ENCODE measurements at places on chromosomes 6 and 20.

DNA sequence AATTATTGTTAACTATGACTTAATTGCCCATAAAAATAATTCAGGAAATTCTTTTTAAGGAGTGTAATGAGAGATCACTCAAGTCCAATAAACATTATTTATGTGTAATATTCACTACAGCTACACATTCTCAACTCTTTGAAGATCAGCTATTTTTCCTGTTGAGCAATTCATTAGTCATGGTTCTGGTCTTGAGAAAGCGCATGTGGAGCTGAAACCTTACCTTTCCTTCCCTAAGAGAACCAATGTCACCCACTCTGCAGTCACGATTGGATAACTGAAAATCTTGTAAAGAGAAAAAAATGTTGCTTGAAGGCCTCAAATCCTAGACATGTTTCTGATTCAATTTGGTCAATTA is 736.9 kb upstream of the MARCKS start:
- DNase-seq, result no peak

GRCh38 chr6:125004198-125004597 is 42.0 kb downstream of the RNF217 start:
- no peak for DNase-seq

DNA sequence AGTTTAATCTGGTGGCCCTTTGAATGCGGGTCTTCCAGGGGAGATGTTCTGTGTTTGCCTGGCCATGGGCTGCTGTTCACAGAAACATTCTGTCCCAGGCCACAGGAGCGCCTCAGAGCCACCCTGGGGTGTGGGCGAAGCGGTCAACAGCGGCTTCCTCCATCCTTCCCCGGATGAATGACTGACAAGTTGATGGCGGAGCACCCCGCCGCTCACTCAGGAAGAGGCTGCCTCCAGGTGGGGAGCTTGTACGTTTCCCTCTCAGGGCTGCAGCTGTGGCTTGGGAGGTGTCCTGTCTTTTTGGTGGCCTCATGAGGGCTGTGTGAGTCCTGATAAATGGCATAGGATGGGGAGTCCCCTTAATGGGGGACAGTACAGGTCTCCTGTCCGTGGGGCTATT is 178.4 kb downstream of the NRN1 start:
- DNase-seq, result no peak

DNA sequence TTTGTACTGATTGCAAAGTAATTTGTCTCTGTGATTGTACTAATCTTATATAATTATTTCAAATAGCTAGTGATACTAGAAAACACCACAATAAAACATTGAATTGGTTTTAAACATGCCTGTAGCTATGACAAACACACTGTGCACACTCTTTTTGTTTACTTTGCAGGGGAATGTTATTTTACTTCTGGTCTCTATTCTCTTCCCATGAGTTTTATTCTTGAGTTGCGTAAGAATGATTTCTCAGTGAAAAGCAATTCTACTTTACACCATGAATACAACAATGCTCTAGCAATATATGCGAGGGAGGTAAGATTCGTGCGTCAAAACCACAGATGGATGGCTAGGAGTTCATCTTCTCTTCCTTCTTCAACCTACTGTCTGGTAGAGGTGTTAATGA is 68.4 kb upstream of the PHACTR1 start:
- DNase-seq, result no peak

- DNase-seq, result no peak
Measured at GRCh38 chr6:120447605-120448004, 886.7 kb downstream of the TBC1D32 start.

- no peak for DNase-seq
Measured at GRCh38 chr20:36794116-36794474, 20.5 kb upstream of the DSN1 start.

DNA sequence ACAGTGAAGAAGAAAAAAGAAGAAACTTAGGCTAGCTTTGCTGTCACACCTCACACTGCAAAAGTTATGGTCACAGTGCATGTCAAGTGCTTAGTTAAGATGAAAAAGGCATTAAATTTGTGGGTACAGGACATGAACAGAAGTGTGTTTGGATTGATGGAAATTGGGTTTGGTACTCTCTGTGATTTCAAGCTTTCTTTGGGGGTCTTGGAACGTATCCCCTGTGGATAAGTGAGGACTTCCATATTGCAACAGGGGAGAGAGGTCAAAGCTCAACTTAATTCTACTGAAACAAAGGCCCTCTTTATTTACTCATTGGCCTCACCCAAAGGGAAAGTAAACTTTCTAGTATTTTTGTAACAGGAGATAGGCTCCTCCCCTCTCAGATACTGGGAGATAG is 138.3 kb upstream of the FUT9 start:
- DNase-seq, result no peak

- no peak for DNase-seq
Measured at GRCh38 chr6:42522036-42522435, 41.8 kb upstream of the UBR2 start.

DNA sequence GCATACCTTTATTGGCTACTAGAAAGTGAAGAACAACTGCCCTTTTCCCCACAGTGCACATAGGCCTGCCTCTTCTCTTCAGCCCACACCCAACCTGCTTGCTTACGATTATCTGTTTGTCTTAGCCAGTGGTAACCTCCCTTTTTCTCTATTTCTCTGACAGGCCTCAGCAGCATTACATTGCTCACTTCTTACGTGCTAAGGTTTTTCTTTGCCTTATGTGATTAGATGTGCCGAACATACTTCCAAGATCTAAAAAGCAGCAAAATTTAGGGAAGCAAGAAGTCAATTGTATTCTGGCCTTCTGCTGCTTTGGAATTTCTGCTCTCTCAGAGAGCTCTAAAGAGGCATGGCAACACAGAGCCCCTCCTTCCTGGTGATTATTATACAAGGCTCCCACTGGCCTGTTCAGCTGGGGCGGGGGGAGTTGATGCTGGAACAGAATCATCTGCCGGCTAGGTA is 7.0 kb downstream of the B4GALT5 start:
- no peak for DNase-seq

DNA sequence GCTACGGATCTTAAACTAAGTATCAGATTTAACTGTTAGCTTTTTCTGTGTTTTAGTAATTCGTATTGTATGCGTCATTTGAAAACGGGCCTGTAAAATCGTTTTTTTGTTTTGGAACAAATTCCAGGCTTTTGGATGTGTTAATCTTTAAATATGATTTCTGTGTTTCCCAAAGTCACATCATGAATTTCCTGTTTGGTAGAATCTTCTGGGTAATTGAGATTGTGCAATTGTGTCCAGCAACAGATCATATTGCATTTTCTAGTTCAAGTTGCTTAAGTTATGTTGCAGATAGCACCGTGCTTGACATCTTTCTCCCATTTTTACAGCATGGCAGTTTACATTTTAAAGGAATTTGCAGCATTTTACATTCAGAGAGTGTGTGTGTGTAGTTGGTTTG is 1.9 kb downstream of the MAPK14 start:
- no peak for DNase-seq

DNA sequence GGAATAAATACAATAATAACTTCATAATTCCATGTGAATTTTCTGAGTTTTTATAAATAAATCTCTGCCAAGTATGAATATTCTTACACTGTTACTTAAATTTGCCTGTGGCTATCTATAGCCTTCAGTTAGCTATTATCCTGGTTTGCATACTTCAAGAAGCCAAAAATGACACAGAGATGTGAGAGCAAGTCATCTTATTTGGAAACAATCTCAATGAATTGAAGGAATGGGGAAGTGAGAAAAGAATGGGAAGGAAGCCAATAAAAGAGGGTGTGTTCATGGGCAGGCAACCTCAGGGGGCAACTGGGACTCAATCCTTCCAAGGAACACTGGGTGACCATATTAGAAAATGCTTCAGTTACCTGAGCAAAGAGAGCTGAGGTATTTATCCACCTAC is 9.9 kb downstream of the HAO1 start:
- DNase-seq, result no peak

GRCh38 chr6:21284166-21284565 is 309.4 kb upstream of the SOX4 start:
- DNase-seq, result no peak

GRCh38 chr6:35258858-35259193 is 709 bp upstream of the ZNF76 start:
- no peak for DNase-seq

- no peak for DNase-seq
Measured at GRCh38 chr6:74925683-74926082, 280.2 kb downstream of the COL12A1 start.

- DNase-seq, result no peak
Measured at GRCh38 chr6:89328976-89329375, 13.9 kb upstream of the GABRR2 start.

DNA sequence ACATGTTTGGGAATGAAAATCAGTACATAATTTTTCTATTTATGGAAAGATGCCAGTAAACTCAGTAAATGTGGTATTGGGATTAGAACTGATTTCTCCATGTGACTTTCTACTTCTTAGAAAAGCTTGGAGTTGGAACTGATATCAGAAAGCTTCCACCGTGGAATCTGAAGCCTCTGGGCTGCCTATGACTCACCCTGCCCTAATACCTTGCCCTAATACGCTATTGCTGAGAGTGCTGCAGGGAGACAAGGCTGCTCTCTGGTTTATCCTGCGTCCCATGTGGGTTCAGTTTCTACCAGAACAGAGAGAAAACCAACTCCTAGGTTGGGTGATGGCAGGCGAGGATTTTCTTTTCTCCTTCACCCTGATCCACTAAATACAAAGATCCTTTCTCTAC is 3.3 kb upstream of the STMND1 start:
- DNase-seq, result no peak

DNA sequence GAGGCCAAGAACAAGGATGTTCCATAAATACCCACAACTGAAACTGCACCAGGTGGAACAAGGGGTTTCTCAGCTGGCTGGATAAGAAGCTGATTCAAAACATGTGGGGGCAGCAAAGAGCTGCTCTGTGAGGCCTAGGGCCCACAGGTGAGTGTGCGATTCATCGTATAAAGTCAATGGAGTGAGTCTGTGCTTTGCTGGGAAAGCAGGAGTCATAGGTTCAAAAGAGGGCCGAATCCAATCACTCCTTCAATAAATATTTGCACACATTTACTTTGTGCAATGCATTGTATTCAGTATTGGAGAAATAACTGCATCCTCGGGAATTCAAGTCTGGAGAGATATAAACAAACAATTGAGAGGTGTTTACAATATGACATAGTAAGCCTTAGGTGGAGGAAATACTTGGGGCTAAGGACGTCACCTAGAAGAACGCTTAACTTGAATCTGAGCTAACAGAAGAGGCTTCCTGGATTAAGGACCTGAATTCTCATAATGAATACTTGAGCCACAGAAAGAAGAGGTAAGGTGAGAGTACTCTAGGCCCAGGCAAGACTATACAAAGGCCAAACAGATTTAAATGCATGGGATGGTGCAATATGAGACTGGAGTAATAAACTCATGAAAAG is 83.7 kb upstream of the TMEM30A start:
- no peak for DNase-seq

DNA sequence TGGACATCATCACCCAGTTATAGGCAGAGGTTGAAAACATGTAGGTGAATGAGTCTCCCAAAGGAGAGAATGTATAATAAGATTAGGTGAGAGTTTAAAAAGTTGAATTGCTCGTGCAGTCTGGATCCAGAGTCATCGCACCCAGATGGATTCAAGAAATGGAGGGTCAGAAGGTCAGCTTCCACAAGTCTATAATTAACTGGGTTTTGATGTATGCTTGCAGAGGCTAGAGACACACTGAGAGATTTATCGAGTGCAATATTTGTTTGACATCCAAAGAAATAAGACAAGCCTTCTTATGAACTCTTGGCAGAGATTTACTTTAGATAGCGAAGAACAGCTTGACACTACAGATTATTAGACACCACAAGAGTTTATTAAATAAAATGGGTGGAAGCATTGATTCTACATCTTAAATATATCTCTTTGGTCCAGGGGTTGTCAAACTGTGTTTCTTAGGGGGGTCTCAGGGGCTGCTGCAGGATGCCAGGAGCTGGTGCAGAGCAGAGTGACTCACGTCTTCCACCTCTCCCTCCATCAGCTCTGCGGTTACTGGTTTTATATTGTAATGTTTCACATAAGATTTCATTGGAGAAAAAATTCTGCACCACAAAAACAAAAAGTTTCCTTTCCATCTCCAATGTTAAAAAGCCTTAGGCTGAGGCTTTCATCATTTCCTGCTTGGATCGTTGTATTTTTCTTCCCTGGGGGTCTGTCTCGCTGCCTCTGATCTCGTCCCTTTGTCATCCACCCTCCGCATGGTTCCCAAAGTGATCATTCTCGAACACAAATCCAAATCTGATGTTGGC is 176.2 kb upstream of the AHI1 start:
- no peak for DNase-seq

- DNase-seq, result no peak
Measured at GRCh38 chr6:141123049-141123448, 1009.7 kb upstream of the GJE1 start.

- DNase-seq, result no peak
Measured at GRCh38 chr6:7290079-7290478, 22.9 kb downstream of the SSR1 start.

DNA sequence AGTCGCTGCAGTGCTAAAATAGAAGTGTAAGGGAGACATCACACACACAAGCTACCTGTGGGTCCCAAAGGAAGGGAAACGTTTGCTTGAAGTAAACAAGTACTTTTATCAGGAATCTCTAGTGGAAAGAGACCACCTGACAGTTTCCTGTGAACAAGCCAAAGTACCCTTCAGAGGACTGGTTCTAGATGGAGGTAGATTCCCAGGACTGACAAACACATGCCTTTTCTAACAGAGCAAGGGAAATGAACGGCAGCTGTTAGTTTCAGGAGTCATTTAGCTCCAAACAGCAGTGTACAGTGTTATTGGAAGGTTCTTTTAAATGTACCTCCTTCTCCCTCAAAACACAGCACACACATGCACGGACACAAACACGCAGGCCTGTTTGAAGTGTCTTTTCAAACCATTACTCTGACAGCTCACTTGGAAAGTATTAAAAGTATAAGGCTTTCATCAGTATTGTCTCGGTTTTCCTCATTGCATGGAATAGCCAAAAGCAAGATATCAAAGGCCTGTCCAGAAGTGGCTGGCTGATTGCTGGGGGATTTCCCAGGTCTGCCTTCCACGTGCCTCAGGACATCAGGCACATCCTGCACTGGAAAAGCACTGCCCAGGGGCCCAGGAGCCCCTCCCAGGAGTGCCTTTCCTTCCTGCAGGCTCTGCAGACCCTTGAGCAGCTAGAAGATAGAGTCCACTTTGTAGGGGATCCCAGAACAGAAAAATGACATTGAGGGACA is 393.2 kb upstream of the SOX4 start:
- DNase-seq, result no peak

DNA sequence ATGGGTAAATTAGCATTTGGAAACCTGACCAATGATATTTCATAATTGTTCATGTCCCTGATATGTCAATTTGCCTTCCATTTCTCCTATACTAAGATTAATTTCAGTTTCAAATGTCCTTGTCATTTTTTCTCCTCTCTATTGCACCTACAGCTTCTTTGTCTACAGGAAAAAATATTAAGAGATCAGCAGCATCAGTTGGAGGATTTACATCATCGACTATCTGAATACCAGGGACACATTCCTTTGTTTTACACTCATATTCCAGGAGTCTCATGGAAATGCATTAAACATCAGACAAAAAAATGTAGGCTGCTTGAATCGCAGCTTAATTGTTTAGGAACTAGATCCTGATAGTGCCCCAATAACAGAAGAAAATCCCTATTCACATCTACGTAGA is 188.2 kb downstream of the PRKN start:
- DNase-seq, result no peak

DNA sequence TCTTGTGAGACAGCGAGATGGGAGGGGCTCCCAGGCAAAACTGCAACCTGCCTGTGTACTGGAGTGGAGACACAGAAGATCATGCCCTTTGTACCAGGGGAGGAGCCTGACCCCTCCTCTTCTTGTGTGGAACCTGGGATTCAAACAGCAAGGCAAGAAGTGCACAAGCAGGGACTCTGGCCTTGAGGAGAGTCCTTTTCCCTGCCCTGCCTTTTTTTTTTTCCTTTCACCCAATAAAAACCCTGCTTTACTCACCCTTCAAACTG is 251.8 kb upstream of the OPRM1 start:
- DNase-seq, result no peak
